ENCODE measurements at places on chromosomes 16 and 17.

- DNase-seq, result no peak
Measured at GRCh38 chr16:2987833-2988232, 7.6 kb upstream of the PKMYT1 start.

DNA sequence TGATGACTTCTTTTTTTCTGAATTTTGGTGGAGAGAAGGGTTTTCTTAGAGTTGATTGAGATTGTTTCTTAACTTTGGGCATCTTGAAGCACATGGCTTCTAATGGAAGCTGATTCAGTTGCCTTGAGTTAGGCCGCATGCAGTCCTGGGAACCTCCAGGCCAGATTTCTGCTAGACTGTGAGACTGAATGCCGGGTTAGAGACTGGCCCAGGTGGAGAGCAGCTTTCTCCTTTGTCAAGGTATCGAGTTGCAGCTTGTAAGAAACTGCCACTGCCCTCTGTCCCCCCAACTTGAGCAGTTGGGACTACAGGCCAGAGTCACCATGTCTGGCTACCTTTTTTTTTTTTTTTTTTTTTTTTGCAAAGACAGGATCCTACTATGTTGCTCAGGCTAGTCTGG, 77.6 kb downstream of the CLEC16A start:
- DNase-seq, result no peak

- no peak for DNase-seq
Measured at GRCh38 chr16:80028581-80029380, 428.2 kb upstream of the MAF start.

DNA sequence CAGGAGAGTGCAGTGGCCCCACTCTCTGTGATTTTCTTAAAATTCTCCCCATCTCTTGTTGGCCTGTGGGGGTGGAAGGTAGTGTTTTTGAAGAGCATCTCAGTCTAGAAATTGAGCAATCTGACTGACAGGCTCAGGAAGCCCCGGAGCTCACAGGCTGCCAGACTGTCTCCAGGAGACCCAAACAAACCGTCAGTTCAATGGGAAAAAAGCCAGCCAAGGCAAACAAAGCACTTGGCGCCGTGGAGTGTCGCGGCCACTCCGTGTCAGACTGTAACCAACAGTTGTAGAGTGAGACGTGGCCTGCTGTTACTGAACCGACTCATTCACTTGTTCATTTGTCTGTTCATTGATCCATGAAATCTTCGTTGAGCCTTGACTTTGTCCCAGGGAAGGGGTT, 33.7 kb downstream of the RGS9 start:
- DNase-seq, result no peak

DNA sequence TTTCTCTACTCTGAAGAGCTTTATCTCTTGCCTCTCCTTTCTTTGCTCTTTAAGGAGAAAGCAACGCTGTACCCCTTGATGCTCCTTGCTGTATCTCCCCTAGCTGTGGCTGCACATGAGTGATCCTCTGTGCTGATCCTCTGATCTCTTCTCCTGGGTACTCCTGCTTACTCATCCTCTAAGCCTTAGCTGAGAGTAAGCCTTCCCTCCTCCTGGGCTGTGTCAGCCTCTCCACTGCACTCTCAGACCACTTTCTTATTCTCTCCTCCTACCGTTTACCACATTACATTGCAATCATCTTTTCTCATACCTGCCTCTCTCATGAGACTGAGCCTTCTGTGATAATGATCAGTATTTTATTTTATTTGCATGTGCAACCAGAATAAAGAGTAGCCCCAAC, 25.1 kb downstream of the SOX9 start:
- no peak for DNase-seq

DNA sequence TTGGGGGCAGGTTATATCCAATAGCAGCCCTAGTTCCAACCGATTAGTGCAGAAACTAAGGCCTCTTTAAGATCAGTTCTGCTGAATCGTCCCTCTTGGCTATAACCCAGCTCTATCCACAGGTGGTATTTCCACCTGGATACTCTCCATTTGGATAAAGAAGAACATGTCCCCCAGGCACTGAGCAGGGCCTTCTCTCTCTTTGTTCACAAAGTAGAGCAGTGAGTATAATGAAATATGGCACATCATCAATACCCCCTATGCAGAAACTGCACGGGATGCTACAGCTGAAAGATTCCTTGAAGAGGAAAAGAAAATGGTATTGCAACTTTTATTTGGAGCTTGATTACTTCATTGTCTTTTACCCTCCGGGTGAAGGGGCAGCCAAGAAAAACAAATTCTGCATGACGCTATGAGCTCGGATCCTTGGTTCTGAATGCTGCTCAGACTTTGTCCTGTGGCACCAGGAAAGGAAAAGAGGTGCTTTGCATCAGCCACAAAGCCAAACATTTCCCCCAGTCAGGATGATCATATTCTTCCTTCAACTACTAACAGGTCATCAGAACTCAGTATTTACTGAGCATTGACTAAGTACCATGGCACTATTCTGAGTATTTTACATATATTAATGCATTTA, 399.7 kb downstream of the NPIPA8 start:
- DNase-seq, result no peak

GRCh38 chr17:29844339-29845048, 85.5 kb downstream of the SSH2 start:
- no peak for DNase-seq

DNA sequence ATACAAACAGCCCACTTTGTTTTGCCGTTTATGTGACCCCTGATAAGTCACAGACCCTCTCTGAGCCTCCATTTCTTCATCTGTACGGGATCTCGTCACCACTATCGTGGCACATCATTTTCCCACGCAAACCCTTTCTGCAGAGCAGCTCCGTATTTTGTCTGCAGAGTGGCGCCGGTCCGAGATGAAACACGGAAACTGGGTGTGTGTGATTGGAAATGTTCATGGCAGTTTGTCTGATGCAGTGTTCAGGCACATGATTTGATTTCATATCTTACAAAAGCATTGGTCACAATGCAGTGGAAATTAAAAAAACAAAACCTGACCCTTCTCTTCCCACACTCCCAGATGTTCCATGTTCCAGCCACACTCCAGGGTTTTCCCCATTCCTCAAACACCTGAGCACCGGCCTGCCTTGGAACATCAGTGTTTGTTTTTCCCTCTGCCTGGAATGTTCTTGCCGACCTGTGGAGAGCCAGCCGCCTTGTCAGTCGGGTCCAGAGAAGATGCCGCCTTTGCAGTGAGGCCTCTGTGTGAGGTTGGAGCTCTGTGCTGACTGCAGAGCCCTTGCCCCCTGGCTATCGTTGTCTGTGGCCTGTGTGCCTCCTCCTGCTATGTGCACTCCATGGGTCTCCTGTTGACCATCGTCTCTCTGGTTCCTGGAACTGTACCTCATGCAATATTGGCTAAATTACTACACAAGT, 39.2 kb downstream of the NT5M start:
- no peak for DNase-seq

- no peak for DNase-seq
Measured at GRCh38 chr17:36705874-36706731, 104.7 kb downstream of the MRM1 start.

DNA sequence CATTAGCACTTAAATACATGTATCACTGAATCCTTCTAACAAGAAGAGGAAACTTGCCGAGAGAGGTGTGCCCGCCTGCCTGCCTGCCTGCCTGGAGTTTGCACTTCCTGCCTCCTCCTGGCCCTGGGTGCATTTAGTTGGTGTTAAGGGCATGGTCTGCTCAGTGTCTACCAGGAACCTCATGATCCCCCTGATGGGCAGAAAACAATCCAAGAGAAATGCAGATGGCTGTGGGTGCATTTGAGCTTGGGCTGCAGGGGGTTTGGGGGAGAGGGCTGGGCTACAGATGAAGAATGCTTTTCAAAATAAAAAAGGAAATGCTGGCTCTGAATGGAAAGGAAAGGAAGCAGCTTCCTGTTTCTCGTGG, 10.1 kb downstream of the KSR1 start:
- DNase-seq, result no peak

DNA sequence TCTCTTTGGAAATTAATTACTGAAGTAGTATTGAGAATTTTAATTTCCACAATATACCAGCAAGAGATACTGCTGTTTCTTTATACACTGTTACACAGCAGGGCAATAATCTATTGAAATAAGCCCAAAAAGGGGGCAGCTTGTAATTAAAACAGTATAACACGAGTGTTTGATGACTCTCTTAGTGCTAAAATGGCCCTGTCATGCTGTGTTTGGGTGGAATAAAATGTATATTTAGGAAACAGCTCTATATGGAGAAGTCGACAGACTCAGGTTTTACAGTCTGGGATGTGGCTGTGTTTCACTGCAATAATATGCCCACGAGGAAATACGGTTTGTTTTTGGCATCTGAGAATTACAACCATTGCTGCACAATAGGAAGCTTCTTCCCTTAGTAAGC, 537.7 kb upstream of the HSBP1 start:
- no peak for DNase-seq
